AG08395 (cell line): ENCODE measurements at places on chromosomes 12 and 14.

DNA sequence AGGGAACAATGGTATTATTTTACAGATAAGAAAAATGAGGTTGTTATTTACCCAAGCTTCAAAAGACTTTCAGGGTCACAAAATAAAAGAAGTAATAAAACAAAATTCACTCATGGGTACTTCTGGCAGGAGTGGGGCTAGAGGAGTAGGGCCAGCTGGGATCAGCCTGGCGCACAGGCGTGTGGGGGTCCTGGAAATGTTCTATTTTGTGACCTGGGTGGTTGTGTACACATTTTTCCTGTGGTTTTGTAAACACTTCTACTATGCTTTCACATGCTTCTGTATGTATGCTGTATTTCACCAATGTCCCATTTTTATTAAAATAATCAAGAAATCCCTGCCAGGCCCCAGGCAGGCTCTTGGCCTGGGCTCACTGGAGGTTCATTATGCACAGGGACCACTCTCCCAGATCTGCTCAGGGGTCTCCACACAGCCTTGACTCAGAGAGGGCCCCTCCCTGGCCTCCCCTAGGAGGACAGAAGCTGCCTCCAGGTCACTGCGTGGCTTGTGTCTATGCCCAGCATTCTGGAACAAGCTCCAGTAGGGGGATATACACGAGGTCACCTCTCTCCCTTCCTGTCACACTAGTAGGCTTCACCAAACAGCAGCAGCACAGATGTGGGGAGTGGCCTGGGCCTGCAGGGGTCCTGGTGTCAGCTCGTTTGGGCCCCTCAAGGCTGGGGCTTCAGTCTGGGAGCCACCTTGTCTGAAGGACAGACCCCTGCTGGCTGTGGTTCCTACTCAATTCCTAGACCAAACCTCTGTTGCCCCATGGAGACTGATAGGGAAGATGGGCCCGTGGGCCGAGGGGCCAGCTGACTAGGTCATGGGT, 37.8 kb downstream of the ANAPC7 start:
- no peak for DNase-seq

DNA sequence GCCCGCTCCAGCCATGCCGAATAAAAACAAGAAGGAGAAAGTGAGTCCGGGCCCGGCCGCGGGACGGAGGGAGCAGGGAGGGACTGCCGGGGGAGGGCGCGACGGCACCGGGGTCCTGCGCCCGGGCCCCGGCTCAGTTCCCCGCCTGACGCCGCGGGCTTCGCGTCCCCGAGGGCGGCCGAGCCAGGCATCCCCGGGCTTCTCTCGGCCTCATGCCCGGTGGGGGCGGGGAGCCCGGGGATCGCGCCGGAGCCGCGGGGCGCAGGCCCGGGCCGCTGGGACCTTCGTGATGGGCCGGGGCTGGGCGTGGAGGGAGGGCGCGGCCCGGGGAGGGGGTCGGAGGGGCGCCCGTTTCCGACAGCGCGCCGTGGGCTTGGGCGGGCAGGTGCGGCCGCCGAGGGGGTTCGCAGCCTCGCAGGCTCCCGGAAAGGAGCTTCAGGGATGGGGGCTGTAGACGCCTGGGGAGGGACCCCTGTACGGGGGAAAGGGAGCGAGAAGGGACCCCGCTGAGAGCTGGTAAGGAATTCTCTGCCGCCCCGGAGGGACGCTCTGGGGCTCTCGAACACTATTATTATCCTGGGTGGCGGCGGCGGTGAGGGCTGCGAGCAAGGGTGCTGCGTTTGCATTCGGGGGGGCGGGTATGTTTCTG, 496 bp downstream of the PPP2R5C start:
- peak; percentile 36 for DNase-seq

GRCh38 chr12:11497438-11497837, 102.1 kb upstream of the PRB2 start:
- no peak for DNase-seq

DNA sequence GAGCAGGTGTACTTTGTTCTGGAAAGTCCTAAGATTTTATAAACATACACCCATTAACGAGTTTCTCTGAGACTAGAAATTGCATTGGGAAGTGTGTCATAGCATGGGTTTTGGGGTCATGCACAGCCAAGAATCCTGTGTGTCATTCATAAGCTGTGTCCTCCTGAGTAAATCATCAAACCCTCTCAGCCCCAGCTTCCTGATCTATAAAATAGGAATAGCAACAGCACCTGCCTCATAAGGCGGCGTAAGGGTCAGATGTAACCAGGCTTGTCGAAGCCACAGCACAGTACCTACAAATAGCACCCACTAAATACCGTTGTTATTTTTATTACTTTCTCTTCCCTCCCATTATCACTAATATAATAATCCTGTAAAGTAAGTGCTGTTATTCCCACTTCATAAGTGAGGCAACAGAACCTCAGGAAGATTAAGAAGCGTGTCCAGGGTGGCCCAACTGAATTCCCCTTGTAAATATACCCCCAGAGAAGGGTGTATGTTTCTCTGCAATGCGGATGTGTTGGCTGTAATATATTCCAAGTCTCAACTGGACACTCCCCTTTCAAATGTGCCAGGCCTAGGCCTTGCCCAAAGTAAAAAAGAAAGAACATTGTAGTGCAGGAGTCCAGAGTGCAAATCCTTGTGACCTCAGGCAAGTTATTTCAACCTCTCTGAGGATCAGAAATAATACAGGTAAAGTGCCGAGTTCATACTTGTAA, 188.3 kb upstream of the BCL2L14 start:
- no peak for DNase-seq

- DNase-seq, result no peak
Observed at GRCh38 chr14:21238823-21239518, 30.3 kb downstream of the HNRNPC start.

- no peak for DNase-seq
Observed at GRCh38 chr12:122865268-122866231, 30.3 kb downstream of the HIP1R start.

GRCh38 chr12:1732914-1733313, 42.0 kb downstream of the ADIPOR2 start:
- DNase-seq, result no peak
